ENCODE measurements at places on chromosomes 7 and 10.

DNA sequence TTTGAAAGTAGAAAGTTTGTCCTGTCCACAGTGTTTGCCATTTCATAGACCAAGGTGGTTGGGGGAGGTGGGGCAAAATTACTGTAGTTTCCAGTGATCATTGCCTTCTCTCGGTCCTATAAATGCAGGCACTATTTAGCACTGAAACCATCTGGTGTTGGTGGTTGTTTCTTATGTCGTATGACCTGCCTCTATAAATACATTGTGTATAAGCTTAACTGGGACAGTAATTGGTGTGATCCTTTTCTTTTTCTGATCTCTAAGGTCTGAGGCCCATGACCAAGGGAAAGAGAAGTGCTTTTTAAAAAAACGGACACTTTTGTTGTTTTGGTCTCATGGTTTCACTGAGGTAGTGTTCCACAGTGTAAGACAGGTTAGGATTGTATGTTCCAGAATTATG, 63.1 kb downstream of the AUTS2 start:
- no peak for DNase-seq

- no peak for DNase-seq
Observed at GRCh38 chr7:20083781-20084180, 133.4 kb downstream of the MACC1 start.

- no peak for DNase-seq
Observed at GRCh38 chr10:127374901-127375300, 174.2 kb upstream of the NPS start.

DNA sequence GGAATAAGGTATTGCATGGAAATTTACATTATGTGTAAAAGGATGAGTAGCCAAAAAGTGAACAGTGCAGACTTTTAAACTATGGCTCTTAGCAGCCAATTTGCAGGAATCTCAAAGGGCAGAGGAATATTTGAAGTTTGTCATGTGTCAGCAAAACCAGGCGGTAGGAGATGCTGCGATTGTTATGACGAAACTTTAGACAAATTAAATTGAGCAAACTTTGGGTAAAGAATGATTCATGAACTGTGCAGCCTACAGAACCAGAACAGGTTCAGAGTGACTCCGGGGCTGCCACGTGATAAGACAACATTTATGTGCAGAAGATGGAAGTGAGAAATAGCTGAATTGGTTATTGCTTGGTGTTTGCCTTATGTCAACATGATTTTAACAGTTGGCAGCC, 39.2 kb upstream of the CCDC6 start:
- no peak for DNase-seq

GRCh38 chr7:35736725-35737124, 41.8 kb upstream of the HERPUD2 start:
- DNase-seq: no peak

DNA sequence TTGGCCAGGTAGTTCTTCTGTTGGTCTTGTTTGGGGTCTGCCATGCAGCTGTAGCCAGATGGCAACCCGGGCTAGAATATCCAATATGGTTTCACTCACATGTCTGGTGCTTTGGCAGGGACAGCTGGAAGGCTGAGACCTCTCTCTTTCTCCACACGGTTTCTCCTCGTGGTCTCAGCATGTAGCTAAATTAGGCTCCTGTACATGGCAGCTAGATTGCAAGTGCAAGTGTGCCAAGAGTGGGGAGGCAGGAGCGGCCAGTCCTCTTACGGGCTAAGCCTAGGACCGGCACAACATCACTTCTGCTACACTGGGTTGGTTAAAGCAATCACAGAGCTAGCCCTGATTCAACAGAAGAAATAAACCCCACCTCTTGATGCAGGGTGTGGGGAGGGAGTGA, 9.3 kb upstream of the PDE1C start:
- DNase-seq: no peak

DNA sequence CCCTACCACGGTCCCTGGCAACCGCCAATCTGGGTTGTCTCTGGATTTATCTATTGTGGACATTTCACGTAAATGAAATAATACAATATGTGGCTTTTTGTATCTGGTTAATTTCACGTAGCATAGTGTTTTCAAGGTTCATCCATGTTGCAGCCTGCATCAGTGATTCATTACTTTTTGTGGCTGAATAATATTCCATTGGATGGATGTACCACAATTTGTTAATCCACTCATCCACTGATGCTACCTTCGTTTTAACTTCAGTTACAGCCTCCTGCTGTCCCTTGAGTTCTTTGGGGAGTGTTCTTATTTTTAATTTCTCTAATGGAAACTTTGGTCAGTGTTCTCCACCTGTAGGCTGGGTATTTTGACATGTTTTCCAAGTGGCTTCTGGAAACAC, 49.5 kb downstream of the GRK5 start:
- DNase-seq: no peak

- DNase-seq: no peak
Observed at GRCh38 chr7:79684384-79684783, 230.9 kb upstream of the MAGI2 start.

DNA sequence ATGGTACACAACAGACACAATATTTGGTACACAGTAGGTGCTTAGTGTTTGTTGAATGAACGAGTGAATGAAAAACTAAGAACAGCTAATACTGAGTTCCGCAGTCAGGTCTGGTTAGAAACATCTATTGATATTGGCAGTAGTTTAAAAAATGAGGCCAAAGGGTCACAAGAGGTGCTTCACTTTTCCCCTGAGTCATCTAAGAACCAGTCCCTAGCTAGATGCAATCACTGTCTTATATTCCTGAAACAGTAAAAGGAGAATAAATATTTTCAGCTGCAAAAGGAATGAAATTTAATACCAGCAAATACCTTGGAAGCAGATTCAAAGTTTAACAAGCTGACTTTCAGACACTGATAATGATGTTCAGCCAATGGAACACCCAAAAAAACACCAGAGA, 54.5 kb downstream of the SCRN1 start:
- DNase-seq: no peak

All from lung microvascular endothelial cell (primary cell).